ENCODE measurements at places on chromosomes 16 and 17. TPM values are rescaled to one million over a fixed set of nuclear protein-coding genes. Genes with fewer than 3 reads are reported as not detected.

Gene SPNS3
- 0.98 TPM for total RNA-seq

Gene GABARAPL2
- 40.2 TPM for total RNA-seq

Gene RAP1GAP2
- total RNA-seq: 8.8 TPM

Gene CLEC18C
- total RNA-seq: not detected

Gene PRKCB
- under 0.01 TPM for total RNA-seq

Gene TMUB2
- 29.4 TPM for total RNA-seq

Gene TMEM238L
- not detected for total RNA-seq

Gene CDH13
- 235 TPM for total RNA-seq

Gene GAS2L2
- not detected for total RNA-seq

Gene SULT1A4
- total RNA-seq: 9.5 TPM

Gene KRTAP2-2
- total RNA-seq: not detected

Gene ADAD2
- 0.10 TPM for total RNA-seq

Data from vein endothelial cell (primary cell).